CD4-positive, alpha-beta T cell treated with Interleukin-12 subunit alpha and Interleukin-12 subunit beta, for 1 hour (primary cell): ENCODE measurements at places on chromosomes 6 and 20.

- DNase-seq = no peak
Measured at GRCh38 chr6:161631676-161632194, 357.9 kb upstream of the AGPAT4 start.

DNA sequence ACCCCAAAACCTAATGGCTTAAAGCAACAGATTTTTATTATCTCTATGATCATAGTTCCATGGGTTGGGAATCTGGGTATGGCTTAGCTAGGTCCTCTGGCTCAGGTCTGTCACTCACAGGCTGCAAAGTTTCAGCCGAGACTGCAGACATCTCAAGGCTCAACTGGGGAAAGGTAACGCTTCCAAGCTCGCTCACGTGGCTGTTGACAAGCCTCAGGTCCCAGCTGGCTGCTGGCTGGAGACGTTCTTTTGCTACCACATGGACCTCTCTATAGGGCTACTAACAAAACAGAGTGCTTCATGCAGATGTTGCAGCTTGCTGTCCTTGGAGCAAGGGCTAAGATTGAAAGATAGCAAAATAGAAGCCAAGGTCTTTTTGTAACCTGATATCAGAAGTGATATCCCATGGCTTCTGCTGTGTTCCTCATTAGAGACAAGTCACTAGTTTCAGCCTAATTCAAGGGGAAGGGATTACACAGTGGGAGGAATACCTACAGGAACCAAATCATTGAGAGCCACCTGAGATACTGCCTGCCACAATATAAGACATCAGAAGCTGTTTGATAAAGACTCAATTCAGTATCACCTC, 6.6 kb downstream of the HTR1E start:
- DNase-seq = no peak

DNA sequence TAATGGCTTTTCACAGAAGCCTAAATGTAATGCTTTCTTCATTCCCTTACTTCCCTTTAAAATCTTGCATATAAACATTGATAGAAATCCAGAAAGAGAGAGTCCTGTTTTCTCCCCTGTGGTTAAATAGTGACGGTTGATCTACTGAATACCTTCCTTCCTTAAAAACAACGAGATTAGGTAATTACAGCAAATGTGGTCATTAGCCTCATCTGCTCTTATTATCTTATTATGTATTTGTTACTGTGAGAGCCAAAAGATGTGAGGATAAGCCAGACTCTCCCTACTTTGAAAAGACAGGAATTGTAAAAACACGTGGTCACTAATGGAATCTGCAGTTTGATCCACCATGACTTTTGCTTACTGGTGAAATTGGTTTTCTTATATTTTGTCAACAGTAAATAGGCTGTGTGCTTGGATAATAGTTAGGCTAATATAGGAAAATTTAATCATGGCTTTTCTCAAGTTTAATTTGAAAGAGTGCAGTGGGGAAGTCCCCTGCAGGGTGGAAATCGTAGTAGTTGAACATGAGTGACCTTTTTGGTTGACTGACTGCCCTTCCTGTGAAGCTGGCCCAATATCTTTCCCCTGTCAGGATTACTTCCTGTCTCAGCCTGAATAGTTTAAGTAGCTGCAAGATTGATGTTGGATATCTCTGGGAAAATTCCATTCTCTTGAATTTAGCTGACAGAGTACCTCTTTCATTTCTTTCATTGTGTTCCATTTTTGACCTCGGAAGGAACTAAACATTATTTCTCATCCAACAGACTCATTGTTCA, 62.8 kb downstream of the JARID2 start:
- no peak for DNase-seq

- no peak for DNase-seq
Measured at GRCh38 chr6:167762259-167762962, 64.3 kb upstream of the AFDN start.

DNA sequence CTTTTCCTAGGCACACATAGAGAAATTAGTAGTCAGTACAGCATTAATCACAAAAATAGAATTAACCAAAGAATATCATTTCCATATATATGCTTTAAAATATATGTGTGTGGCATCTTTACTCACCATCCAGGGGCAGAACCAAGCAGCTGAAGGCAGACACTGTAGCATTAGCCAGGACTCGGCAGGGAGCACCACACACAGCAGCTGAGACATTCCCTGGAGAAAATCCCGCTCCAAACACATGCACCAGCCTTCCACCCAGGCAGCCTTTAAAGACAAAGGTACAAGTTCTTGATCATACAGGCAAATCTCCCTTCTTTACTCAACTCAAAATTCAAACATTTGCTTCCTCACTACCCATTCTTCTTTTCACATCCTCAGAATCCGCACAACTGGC, 64.7 kb downstream of the PKHD1 start:
- no peak for DNase-seq

- DNase-seq = no peak
Measured at GRCh38 chr6:162416307-162416706, 311.3 kb downstream of the PRKN start.

DNA sequence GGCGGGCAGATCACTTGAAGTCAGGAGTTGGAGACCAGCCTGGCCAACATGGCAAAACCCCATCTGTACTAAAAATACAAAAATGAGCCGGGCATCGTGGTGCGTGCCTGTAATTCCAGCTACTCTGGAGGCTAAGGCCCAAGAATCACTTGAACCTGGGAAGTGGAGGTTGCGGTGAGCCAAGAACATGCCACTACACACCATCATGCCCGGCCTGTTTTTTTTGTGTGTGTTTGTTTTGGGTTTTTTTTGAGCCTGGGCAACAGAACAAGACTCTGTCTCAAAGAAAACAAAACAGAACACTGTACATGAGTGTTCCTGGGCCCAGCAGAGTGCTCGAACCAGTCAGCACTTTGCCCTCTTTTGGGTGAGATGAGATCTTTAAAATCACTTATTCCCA, 159.1 kb downstream of the MTHFD1L start:
- no peak for DNase-seq

GRCh38 chr6:146847426-146847825, 248.7 kb downstream of the ADGB start:
- no peak for DNase-seq

DNA sequence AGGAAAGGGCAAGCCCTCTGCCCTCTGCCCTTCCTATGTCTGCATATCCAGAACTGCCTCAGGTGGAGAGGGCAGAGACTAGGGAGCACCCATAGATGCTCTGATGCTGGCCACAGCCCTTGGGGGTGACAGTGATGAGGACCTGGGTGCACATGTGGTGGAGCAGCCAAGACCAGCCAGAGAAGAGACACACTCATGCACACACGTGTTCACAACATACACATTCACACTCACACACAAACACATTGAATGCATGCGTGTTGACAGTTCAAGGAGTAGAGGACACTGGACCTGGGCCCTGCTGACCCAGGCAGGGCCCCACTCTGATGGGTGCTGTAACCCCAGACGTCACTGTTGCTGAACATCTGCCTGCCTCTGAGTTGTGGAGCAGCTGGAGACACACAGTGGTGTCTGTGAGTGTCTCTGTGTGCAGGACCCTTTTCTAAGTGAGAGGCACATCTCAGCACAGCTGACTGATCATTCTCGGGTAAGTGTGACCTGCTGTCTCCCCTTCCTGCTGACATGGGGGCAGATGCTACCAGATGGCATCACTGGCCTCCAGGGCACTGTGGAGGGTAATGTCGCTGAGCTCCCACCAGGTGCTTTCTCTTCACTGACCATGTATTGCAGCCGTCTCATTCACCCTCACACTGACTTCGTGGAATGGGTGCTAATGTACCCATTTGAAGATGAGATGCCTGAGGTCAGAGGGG, 30.1 kb upstream of the MAS1L start:
- no peak for DNase-seq

GRCh38 chr6:39560915-39561314, 164.3 kb downstream of the KIF6 start:
- no peak for DNase-seq

- DNase-seq = no peak
Measured at GRCh38 chr20:54156981-54157835, 16.6 kb downstream of the CYP24A1 start.

GRCh38 chr6:3751730-3752530, 417 bp upstream of the PXDC1 start:
- DNase-seq = peak; percentile 65

GRCh38 chr6:147029923-147030322, 174.3 kb upstream of the STXBP5 start:
- DNase-seq = no peak

DNA sequence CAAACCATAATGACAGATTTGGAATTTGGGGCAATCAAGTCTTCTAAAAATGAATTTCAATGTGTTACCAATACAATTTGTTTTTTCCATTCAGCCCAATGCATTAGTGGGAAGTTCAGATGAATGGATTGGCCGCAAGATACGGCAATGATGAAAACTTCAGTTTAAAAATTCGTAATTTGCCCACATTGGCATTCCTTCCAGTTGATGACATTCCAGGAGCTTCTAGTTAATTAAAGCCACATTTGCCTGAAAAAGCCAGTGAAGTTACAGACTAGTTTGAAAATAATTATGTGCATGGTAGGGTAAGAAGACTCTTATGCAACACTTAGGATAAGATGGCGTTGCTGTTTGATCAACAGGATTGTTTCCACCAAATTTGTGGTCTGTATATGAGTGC, 46.2 kb downstream of the NHLRC1 start:
- DNase-seq = no peak

DNA sequence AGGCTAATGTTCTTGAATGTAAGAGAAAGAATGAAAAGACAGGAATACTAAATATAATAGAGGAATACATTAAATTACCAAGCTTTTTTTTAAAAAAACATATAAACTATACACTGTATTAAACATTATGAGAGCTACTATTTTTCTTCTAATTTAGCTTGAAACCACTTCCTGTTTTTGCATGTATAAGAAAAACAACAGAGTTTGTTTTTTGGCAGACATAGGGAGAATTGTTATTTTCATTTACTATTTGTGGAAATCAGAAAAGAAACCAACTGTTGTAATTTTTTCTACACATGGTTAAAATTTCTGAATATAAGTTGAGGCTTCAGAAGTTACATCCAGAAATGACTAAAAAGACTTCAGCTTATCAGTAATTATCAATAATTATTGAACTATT, 991.8 kb upstream of the GJE1 start:
- DNase-seq = no peak

DNA sequence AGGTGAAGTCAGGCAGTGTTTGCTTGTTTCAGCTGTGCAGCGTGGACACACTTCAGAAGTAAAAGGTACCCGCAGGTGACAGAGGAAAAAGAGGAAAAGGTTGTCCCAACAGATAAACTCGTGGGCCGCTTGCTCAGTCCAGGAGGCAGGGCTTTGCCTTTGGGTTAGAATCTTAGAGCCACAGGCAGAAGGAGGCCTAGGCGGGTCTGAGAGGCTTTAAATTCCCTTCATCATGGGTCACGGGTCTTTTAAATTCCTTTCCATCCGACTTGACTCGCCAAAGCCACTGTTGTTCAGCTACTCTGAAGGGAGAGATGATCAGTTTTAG, 48.2 kb downstream of the AGPAT4 start:
- no peak for DNase-seq

DNA sequence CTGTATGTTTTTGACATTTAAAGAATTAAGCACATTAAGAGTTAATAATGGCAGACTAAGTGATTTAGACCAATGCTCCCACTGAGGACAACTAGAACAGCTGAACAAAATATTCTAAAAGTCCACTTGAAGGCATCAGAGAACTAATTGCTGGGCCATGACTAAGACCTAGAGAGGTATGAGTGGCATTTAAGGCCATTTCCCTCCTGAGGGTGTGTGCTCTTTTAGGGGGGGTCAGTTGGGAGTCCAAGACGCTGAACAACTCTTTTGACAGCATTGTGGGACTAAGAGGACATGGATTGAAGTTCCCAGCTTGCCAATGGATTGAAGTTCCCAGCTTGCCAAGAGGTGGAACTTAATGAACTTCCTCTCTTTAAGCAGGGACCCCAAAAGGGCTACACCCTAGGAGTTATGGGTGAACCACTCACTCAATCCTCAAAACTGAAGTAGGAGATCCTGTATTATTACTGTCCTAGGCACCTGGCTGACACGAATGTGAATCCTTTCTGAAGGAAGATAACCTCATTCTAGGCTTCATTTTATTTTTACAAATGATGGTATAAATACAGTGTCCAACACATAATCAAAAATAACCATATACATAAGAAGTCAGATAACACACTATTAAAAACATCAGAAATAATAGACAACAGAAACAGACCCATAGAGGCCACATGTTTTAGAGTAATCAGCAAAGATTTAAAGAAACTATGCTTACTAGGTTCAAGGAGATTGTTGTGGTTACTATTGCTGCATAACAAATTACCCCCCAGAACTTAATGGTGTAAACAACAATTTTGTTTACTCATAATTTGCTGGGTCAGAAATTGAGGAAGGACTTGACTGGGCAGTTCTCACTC, 175.1 kb downstream of the VEGFA start:
- DNase-seq = no peak

GRCh38 chr6:132750455-132751248, 7.1 kb downstream of the VNN2 start:
- DNase-seq = no peak

DNA sequence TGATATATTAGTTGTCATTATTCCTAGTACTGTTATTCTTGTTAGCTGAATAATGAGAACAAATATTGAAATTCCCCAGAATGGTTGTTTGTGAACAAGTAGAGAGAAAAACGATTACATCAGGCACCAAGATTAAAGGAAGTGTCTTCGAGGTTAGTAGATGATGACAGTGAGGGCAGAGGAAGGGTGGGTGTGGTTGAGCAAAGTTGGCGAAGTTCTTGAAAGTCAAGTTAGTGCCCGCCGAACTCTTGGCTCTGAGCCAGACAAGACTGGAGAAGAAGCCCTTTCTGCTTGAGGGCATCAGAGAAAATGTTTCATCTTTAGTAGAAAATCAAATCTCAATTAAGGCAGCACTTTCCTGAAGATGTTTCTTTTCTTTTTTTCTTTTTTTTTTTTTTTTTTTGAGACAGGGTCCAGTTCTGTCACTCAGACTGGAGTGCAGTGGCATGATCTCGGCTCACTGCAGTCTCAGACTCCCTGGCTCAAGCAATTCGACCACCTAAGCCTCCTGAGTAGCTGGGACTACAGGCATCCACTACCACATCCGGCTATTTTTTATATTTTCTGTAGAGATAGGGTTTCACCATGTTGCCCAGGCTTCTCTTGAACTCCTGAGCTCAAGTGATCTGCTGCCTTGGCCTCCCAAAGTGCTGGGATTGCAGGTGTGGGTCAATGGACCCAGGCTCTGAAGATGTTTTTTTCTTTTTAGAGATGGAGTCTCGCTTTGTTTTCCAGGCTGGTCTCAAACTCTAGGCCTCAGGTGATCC, 77.1 kb downstream of the SGK1 start:
- DNase-seq = peak; percentile 88
